ENCODE measurements at places on chromosomes 6 and 20.

DNA sequence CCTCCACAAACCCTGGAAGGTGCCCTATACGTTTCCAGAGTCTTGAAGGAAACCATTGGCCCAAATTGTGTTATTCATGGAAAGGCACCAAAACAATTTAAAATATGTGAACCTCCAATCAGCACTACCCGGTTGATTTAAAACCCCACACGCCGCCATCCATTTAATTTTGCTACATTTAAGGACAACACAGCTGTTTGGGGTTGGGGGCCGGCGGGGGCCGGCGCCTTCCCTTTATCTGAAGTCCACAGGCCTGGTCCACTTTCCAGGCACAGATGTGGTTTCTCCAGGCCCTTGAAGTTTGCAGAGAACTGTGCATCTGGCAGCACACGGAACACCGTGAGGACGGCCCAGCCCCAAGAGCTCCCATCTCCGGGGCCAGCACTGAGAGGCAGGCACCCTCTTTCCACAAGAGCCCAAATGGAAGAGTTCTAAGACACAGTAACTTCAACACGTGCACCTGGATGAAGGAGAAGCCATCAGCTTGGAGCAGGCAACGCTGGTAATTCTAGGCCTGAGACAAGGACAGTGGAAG is 16.8 kb upstream of the FRMD1 start:
- DNase-seq: no peak

DNA sequence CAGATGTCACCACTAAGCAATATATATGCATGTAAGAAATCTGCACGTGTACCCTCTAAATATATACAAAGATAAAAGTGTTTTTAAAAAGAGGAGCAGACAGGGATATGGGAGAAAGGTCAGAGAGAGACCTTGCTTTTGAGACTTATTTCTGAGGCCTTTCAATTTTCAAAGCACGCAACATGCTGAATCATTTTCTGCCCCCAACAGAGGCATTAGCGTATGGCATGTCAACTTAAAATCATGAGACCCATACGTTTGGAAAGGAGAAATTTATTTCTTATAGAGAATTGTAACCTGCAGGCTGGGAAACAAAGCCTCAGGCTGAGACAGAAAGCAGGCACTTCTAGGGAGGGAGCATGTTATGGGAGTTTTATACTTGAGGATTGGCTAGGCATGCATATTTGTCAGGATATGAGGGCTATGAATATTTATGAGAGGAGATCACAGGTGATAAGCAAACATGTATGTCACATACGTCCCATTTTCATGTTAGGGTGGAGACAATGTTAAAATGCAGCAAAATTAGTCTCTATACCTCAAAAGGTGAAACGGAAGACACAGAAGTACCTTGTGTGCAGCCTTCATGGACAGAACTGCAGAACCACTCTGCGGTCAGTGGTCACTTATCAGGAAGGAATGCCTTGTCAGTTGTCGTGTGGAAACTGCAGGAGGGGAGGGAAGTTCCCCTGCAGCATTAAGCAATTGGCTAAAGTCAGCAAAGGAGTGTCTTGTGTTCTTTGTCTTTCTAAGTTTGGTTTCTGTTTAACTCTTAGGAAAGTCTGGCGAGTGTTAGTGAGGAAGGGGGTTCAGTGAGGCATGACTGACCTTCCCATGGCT is 6.3 kb upstream of the GABRR2 start:
- no peak for DNase-seq

DNA sequence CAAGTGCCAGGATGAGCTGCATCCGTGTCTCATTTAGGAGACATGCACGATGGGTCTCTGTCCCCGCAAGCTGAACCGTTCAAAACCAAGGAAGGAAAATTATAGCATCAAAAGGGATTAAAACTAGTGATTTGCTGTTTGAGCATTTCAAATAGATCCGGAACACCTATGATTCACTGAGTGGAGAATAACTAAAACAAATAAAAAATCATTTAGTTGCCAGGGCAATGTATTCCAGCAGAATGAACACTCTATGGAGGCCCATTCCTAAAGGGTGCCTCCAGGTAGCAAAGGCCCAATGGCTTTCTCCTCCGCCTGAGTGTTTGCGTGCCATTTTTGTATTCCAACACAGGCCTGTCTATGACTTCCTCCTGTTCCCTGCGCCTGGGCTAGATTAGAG is 354.8 kb downstream of the ZFAND3 start:
- no peak for DNase-seq

DNA sequence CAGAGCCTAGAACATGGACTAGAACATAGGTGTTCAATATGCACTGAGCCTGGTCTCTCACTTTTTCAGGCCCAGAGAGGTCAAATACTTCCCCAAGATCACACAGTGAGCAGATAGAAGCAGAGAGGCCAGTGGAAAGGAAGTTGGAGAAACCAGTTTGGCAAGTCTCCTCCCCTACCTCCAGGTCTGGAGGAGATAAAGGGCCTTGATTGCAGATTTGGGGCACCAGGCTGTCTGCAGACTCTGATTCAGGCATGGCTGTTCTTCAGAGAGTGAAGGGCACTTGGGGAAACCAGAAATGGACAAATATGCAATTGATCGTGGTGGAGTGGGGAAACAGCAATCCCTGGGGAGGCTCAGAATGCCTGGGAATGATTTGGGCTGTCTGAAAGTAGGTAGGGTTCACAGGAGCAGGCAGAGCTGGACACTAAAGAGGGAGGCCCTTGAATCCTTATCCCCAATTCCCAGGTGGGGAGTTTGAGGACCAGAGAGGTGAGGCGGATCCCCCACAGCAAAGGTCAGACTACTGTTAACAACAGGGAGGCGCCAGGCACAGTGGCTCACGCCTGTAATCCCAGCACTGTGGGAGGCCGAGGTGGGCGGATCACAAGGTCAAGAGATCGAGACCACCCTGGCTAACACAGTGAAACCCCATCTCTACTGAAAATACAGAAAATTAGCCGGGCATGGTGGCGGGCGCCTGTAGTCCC is 2.3 kb downstream of the PEDS1 start:
- no peak for DNase-seq

DNA sequence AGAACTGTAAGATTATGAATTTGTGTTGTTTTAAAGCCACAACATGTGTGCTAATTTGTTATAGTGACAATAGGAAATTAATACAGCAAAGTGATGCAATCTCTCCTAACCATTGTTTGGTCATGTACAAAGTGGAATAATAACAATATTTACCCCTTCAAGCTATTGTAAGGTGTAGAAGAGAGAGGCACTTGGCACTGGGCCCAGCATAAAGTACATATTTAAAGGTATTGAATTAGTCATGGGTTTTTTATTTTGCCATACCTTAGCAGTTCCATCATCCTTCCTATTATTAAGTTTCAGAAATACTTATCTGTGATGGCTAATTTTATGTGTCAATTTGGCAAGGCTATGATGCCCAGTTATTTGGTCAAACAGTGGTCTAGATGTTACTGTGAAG is 322.4 kb upstream of the TSHZ2 start:
- no peak for DNase-seq

GRCh38 chr6:8277769-8278168 is 157.6 kb downstream of the SLC35B3 start:
- no peak for DNase-seq

- no peak for DNase-seq
These were observed 38.5 kb downstream of the SIM1 start for GRCh38 chr6:100426241-100426640.

- DNase-seq: no peak
These were observed 38.6 kb downstream of the NKX2-4 start for GRCh38 chr20:21358737-21359136.

DNA sequence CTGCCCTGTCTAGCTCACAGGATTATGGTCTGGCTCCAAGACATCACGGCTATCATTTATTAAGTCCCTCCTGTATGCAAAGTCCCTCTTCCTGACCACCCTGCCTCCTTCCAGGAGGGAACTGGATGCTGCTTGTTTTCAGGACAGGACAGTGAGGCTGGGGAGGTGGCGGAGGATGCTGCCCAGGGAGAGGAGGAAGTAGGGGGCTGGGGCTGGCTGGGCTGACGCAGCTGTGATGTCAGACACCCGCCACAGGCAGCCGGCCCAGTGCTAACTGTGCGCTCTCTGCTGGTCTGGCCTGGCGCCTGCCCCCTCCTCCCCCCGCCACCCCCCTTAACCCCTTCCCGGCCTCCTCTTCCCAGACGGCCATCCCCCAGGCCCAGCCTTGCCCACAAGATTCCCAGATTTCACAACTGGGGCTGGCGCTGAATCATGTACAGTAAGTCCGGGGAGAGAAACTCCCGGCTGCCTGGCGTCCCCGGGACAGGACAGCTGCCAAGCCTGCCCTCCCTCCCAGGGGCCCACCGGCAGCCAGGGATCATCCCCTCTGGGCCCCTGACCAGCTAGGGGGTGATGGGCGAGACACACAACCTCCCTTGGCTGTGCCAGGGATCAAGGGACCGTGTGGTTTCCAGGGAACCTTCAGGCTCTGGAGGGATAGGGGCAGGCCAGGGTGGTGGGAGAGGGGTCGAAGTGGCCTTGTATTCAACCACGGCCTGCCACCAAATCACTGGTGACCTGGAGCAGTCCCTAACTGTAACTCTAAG is 118.1 kb downstream of the CEBPB start:
- DNase-seq: peak; percentile 42

- DNase-seq: no peak
These were observed 376 bp downstream of the C20orf202 start for GRCh38 chr20:1203630-1204029.

GRCh38 chr6:154161689-154162088 is 122.6 kb downstream of the OPRM1 start:
- DNase-seq: no peak

GRCh38 chr20:64001607-64002011 is 20.7 kb downstream of the PRPF6 start:
- DNase-seq: no peak

DNA sequence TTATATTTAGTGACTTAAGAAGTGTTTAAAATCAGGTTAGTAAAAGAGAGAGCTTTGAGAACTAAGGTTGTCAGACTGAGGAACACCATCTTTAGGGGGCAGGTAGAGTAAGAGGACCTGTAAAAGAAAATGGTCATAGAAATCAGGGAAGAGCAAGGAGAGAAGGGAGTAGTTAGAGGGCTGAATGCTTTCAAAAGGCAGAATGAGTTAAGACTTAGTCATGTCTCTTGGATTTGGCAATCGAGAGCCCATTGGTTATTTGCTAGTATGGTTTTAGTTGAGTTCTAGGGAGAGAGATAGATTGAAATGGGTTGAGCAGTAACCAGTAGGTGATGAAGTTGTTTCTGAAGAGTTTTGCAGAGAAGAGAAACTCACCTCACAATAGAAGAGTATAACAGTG is 51.1 kb downstream of the RALGAPB start:
- DNase-seq: no peak

DNA sequence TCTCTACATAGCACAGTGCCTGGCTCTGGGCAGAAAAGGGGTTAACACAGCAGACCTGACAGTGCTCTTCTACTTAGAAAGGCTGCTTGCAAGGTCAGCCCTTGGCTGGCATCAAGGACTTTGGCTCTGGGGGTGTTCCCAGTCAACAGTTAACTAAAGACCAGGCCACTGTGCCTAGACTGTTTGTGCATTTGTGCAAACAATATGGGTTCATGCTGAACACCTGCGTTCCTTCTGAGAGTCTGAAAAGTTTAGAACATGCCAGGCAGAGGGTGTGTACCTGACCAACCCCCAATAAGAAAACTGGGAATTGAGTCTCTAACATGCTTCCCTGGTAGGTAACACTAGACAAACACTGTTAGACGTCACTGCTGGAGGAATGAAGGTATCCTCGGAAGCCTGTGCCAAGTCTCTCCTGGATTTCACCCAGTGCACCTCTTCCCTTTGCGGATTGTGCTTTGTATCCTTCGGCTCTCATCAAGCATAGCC is 110.7 kb downstream of the PDE10A start:
- DNase-seq: no peak

DNA sequence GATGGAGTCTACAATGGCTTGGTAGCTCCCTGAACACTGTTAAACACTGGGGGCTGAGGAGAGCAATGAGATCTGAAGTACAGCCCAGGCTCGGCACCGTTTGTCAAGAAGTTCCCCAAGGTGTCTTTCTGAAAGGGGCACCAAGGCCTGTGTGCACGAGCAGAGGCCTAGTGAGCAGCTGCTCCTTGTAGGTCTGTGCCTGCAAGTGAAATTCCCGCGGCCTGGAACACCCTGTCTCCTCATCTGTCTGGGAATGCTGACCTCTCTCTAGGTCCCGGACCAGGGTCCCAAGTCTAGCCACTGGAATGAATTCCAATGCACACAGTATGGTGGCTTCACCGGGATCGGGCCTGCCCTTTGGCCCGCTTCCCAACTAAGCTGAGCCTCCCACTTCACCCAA is 134.8 kb downstream of the FOXC1 start:
- no peak for DNase-seq

- DNase-seq: no peak
These were observed 140.6 kb upstream of the AHI1 start for GRCh38 chr6:135638108-135638507.

DNA sequence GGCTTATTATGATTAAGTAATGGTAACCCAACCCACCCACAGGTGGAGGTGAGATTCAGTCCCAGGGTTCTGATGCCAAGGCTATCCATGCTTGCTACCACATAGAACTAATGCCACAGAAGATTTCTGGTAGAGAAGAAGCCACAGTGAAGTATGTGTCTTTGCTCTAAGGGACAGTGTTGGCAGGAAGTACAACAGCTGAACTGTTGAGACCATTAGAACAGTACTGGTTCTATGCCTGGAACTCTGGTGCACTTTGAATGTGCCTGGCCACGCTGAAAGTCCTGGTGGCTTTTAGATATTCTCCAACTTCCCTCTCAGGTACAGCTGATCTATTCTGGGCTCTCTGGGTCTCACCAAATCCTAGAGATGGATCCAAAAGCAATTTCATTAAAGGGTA is 7.8 kb downstream of the STX7 start:
- no peak for DNase-seq

DNA sequence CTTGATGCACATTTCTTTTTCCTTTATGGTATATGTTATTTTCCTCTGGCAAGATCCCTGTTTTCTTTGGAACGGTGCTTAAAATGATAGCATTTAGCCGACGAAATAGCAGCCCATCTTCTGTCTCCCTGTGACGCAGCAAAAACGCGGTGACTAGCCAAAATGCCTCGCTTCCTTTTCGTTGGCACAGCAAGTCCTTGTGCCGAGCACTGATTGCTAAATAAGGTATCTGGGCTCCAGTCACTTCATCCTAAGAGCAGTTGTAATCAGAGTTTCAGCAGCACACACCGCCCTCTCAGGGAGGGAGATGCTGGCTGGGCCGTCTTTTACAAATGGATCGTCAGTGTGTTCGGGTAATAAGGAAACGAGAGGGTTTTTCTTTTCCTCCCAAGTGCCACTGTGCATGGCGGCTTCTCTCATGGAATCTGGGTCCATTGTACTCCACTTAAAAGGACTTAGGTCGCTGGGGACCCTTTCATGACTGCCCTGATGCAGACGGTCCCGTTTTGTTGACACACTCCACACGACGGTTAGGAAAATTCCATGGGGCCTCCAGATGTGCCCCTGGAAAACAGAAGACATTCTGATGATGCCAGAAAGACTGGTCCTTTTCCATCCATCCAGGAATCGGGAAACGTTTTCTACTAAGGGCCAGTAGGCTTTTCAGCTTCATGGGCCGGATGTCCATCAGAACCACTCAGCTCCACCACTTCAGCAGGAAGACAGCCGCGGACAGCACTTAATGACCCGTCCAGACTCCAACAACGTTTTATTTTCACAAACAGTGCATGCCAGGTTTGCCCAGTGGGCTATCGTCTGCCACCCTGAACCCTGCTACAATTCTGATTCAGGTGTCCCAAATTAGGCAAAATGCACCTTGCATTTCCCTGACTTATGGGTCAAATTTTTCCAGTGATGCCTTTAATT is 185.5 kb downstream of the CDH4 start:
- no peak for DNase-seq
